Effector memory CD4-positive, alpha-beta T cell (primary cell): ENCODE measurements at places on chromosomes 1 and 21.

DNA sequence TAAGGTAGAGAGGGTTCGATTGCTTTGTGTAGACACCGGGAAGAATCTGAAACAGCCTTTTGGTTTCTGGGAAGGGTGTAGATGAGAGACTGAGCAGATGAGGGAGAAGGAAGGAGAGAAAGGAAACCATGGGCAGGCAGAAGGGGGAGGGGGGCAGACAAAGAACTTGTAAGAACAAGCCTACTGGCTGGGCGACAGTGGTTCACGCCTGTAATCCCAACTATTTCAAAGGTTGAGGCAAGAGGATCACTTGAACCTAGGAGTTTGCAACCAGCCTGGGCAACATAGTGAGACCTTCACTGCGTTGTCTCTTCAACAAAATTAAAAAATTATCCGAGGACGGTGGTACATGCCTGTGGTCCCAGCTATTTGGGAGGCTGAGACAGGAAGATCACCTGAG, 106.2 kb downstream of the TM2D1 start:
- no peak for DNase-seq

DNA sequence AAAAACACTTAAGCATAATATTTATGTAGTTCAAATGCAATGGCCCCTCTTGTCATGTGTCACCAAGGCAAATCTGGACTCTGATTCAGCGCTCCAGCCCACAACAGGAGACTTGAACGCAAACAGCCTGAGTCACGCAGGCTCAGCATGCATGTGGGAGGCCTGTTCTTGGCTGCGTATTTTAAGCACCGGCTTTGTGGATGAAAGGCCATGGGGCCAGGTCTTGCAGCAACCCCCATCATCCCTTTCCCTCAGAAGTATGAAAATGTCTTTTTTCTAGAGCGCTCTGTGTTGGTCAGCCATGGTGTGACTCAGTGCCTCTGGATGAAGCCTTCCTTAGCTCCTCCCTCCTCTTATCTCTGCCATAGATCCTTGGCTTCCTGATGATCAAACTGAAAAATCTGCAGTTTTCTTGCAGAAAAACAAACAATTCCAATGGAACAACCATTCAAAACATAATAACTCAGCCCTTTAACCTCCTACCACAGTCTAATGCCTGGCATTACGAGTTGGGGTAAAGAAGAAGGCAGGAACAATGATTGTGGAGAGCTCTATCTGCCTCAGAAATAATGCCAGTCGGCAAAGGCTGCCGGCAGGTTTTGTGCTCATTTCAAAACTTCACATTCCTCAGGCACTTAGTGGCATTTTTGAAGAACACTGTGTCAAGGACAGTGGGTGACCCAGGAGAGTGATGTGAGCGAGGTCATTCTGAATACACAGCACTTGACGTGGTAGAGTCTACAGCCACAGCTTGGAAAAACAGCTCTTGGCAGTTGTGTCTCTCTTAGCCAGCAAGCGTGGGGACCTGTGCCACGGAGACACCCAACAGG, 167.5 kb downstream of the CLIC6 start:
- DNase-seq = no peak

DNA sequence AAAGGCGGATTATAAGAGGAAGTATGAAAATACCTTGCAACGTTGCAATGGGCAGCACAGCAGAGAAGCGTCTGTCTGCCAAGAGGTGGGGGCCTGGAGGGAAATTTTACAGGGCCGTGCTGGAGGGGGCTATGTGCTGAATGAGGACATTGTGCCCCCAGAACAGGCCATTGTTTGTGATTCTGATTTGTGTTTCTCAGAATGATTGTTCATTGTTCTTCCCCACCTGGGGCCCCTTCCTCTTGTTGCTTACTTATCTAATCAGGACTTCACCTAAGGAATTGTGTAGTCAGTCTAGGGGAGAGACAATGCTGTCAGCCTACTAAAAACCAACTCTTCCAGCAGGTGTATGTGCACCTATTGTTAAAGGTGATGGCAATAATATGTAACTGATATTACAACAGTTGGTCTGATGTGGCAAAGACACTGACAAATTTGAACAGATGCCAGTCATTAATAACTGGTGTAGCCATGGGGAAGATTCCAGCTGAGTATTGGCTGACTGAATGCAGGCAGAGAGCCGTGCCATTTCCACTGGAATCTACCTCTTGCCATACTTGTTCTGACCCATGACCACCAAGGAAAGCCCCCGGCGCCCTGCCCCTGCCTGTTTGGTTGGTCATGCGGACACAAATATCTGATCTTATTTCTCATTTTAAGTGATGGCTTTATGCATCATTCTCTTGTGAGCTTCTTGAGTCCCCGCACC, 45.2 kb upstream of the PSEN2 start:
- DNase-seq = no peak

DNA sequence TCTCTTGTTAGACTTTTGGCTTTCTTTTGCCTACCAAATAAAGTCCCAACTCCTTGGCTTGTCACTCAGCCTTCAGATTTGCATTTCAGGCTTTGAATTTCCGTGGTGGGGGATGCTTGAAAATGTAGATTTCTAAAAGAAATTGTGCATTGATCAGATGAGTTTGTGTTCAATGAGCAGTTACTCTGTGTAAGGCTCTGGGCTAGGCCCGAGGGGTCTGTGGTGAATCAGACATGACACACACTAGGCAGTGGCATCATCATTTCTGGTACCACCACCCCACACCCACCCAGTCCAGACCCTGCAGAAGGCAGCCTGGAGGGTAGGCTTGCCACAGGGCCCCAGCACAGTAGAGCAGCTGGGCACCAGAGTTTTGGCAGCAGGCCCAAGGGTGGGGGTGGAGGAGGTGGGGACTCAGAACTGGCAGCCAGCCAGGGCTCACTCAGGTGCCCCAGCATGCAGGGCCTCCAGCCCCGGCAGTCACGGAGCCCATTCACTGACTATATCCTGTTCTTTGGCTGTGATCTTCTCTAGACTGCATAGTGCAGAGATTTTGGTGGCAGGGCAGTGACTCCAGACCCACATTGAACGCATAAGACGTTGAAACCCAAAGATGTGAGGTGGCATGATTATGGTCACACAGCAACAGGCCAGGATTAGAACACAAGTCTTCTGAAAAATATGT, 97.2 kb upstream of the ARTN start:
- DNase-seq = peak; percentile 14

GRCh38 chr1:155077346-155077745, 1.3 kb upstream of the EFNA3 start:
- DNase-seq = no peak

GRCh38 chr1:100229681-100230443, 19.8 kb downstream of the DBT start:
- no peak for DNase-seq

DNA sequence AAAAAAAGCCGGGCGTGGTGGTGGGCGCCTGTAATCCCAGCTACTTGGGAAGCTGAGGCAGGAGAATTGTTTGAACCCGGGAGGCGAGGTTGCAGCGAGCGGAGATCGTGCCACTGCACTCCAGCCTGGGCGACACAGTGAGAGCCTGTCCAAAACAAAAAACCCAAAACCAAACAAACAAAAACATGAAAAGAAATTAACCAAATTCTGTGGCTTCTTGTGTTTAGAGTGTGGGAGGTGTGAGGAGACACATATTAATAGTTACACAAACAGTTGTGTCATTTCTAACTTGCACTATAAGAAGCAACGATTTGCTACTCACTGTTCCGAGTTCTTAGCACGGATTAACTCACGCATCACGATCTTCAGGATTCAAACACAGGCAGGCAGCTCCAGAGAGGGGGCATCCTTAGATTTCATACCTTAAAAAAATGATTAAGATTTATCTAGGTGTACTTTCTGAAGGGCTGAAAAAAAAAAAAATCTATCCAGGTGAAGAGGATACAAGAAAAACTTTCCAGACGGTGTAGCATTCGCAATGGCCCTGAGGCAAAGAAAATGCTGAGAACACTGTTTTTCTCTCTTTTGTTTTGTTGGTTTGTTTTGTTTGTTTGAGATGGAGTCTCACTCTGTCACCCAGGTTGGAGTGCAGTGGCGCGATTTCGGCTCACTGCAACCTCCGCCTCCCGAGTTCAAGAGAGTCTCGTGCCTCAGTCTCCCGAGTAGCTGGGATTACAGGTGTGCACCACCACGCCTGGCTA, 713 bp upstream of the HMGCL start:
- DNase-seq = no peak

- no peak for DNase-seq
Observed at GRCh38 chr1:204316164-204316563, 43.6 kb downstream of the PLEKHA6 start.

GRCh38 chr1:42942444-42942843, 16.2 kb downstream of the SLC2A1 start:
- DNase-seq = no peak

- no peak for DNase-seq
Observed at GRCh38 chr1:59383963-59384362, 87.1 kb downstream of the FGGY start.
